ENCODE measurements at places on chromosomes 6 and 20. TPM values are rescaled to one million over a fixed set of nuclear protein-coding genes. Genes with fewer than 3 reads are reported as not detected.

LHFPL5 gene
- total RNA-seq, result not detected

ASIP gene
- not detected for total RNA-seq

GRCh38 chr6:36769676-36770499 is 69.4 kb downstream of the CPNE5 start:
- no peak for DNase-seq

DNA sequence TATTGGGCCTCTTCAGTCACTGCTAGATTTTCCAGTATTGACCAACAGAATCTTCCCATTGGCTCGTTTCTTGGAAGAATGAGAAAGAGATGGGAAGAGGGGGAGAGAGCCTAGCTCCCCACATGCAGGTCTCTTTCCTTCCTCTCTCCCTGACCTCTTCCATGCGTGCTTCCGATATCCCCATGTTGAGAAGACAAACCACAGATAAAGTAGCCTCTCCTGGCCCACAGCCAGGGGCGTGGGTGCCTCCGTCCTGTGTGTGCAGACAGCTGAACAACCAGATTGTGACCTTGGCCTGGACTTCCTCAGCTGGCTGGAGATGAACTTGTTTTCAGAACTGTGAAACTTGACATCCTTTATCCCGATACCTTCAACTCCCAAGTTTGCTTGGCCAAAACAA is 71.0 kb downstream of the EDN3 start:
- no peak for DNase-seq

DNA sequence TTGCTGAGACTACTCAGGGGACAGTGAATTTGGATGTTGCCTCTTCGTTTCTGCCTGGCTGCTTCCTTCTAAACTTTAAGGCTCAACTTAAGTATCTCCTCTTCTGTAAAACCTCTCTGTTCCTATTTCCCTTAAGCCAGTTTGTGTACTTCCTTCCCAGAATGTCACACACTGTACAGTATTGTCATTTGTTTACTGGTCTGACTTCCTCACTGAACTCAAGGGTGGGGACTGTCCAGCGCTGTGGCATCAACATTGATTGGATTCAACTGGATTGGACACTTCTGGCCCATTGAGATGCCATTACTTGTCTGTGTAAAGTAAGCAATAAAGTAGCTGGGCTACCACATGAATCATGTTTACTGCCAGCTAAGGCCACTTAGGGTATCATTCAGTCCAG is 69.7 kb downstream of the ANKS1A start:
- DNase-seq, result no peak
